ENCODE measurements at places on chromosomes 6 and 20. TPM values are rescaled to one million over a fixed set of nuclear protein-coding genes. Genes with fewer than 3 reads are reported as not detected.

GRCh38 chr6:168451805-168452517 lies 11.0 kb downstream of the SMOC2 start:
- DNase-seq, result no peak

- DNase-seq, result peak; percentile 92
These were observed 24.7 kb upstream of the HDAC2 start for GRCh38 chr6:113995634-113996033.

DNA sequence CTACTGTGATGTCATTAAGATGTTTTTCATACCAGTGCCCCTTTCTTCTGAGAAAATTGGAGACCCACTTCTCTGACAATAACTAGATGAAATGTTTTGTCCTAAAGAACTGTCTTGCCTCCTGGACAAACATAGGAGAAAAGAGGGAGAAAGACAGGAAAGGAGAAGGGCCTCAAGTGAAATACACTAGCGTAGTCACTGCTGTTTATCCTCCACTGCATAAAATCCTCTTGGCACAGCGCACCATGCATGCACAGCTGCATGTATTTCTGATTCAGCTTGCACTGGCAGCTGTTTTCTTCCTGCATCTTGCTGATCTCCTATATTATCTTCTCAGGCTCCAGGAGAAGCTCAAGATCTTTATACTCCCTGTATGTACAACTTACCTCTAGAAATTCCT lies 158.0 kb upstream of the BMP5 start:
- no peak for DNase-seq

GRCh38 chr6:157646012-157646411 lies 177.0 kb upstream of the SNX9 start:
- no peak for DNase-seq

GRCh38 chr20:41176711-41177552 lies 39.6 kb downstream of the PLCG1 start:
- DNase-seq, result no peak

- no peak for DNase-seq
These were observed 18.1 kb upstream of the ZBP1 start for GRCh38 chr20:57638173-57638894.

DNA sequence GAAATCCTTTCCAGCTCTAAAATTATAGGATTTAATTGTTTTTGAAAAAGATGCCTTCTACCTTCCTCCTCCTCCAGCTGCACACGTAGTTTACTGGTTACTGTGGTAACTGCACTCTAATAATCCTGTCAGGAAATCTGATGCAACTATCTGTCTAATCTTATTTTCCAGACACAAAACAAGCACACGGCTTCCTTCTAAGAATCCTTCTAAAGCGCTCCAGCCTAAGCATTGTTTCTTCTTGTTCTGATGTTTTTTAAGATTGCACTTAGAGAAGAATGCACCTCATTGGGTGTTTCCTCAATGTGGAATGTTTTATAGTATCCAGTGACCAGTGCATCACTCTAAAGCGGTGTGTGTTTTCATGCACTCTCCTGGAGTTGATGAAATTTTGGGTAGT lies 63.6 kb downstream of the CARMIL1 start:
- peak; percentile 19 for DNase-seq

- DNase-seq, result no peak
These were observed 89.4 kb upstream of the SIRPA start for GRCh38 chr20:1805816-1806215.

Gene HSPA1L
- 1.6 TPM for total RNA-seq

Gene C20orf96
- total RNA-seq, result 2.8 TPM

Gene RIPOR3
- 0.13 TPM for total RNA-seq

Data from HFFc6 (cell line).